Stimulated activated naive CD4-positive, alpha-beta T cell treated with Interleukin-2 at 50 U/mL for 16 hours (primary cell): ENCODE measurements at places on chromosomes 6 and 20.

DNA sequence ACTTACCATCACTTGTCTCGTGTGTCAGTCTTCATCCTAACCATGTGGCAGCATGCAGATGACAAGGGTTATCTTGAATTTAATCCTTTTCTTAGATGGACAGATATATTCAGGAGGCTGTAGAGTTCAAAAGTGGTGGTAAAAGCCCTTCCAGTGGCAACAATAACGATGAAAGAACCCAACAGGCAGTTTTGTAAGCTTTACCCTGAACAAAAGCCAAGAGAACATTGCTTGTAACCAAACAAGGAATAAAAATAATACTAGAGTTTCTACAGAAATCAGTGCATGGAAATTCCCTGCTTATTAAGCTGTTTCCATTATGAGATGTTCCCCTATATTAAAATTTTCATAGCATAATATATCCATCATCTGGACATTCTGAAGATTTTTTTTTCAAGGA, 69.7 kb downstream of the PDE7B start:
- DNase-seq = no peak

DNA sequence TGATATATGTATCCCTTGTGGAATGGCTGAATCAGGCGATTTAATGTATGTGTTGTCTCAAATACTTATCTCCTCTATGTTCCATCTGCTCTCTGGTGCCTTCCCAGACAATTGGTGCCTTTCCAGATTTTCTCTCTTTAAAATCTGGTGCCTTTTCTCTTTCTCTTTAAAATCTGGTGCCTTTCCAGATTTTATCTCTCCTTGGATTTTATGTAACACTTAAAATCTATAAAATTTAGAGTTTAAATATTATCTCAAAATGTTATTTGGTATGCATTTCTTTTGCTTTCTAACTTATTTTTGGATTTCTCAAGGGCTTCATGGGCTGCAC, 116.3 kb downstream of the KIF13A start:
- no peak for DNase-seq

- DNase-seq = peak; percentile 78
These were observed at the start of gene VARS1 for GRCh38 chr6:31795616-31796298. TSS of gene VARS1 (minus strand) at chr6:31795752. CDS start at chr6:31795217, 535 bp downstream.

DNA sequence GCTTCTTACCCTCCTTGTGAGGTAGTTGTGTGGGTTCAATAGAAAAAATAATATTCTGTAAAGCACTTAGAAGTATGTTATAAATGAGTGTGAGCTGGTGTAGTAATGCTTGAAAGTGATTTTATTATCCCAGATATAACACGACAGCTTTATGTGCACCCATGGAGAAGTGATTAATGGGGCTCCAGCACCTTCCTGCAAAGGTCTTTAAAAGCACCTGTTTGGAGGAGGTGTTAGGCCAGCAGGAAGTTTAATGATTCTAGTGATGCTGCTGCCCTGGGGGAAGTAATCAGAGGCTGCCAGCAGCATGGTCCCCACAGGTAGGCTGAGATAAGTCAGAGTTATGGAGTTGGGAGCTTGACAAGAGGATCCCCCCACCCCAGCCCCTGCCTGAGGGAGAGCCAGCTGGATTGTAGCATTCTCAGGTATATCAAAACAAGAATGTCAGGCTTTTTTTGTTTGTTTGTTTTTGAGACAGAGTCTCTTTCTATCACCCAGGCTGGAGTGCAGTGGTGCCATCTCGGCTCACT, 166.3 kb downstream of the PHACTR1 start:
- no peak for DNase-seq

GRCh38 chr20:21125072-21125848, 622 bp upstream of the KIZ start:
- no peak for DNase-seq

GRCh38 chr6:19070520-19070919, 683.4 kb downstream of the RNF144B start:
- no peak for DNase-seq

DNA sequence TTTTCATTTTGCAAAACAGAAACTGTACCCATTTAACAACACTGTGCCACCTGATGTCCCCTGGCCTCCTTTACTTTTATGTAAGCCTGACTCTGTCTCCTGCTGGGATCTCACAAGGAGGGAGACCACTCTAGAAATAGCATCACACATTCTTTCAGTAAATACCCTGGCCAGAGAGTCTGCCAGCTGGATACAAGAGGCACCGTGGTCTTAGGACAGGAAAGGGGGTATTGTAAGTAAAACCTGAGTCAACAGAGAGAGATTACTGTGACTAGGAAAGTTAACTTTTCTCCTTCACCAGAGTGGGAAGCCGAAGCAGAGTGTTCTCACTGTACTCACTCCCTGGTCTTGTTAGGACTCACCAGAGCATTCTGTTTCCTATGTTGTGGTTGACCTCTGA, 27.8 kb downstream of the CMTR1 start:
- no peak for DNase-seq

GRCh38 chr6:159062976-159063375, 18.2 kb upstream of the TAGAP start:
- DNase-seq = no peak

GRCh38 chr6:11021003-11021402, 23.1 kb downstream of the ELOVL2 start:
- no peak for DNase-seq

GRCh38 chr20:39835130-39835842, 853.8 kb downstream of the MAFB start:
- no peak for DNase-seq

DNA sequence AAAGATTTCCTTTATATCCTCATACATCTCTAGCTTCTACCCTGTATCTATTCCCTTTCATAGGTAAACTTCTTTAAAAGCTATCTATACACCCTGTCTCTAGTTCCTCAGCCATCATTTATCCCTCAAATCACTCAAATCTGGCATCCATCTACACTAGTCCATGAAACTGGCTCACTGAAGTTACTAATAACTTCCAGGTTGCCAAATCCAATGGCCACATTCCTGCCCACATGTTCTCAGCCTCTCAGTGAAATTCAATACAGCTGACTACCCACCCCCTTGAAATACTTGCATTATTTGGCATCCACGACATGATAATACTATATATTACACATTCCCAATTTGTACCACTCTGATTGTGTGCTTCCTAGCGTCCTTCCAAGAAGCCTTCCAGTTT, 8.7 kb downstream of the REPS1 start:
- no peak for DNase-seq

DNA sequence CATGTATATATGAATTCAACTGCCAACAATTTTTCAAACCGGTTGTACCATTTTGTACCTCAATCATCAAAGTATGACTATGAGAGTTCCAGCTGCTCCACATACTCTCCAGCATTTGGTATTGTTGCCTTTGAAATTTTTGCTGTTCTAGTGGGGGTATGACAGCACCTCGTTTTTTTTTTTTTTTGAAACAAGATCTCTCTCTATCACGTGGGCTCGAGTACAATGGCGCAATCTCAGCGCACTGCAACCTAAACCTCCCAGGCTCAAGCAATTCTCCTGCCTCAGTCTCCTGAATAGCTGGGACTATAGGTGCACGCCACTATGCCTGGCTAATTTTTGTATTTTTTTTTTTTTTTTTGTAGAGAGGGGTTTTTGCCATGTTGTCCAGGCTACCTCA, 144.7 kb upstream of the JARID2 start:
- no peak for DNase-seq

DNA sequence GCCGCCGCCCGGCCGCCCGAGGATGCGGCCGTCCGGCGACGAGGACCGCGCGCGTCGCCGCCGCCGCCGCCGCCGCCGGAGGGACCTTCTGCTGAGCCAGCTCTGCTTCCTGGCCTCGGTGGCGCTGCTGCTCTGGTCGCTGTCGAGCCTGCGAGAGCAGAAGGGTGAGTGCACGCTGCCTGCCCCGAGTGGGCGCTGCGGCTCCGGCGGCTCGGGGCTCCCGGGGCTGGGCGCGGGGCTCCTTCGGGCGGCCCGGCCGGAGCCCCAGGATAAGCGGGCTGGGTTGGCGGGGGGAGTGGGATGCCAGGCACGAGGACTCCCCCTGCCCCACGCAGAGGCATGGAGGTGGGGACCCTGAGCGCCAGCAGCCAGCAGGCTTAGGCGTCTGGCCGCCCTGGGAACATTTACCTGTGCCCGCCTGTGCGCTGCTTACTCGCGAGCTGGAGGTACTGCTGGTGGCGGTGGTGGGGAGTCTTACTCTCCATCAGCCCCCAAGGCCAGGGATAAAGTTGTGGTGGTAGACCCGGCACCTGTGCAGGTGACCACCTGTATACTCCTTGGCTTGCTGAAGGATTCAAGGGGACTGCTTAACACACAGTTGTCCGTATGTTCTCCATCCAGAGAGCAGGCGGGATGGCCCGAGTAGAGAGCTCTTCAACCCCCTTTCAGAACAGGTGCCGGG, 520 bp downstream of the SLC24A3 start:
- DNase-seq = no peak

DNA sequence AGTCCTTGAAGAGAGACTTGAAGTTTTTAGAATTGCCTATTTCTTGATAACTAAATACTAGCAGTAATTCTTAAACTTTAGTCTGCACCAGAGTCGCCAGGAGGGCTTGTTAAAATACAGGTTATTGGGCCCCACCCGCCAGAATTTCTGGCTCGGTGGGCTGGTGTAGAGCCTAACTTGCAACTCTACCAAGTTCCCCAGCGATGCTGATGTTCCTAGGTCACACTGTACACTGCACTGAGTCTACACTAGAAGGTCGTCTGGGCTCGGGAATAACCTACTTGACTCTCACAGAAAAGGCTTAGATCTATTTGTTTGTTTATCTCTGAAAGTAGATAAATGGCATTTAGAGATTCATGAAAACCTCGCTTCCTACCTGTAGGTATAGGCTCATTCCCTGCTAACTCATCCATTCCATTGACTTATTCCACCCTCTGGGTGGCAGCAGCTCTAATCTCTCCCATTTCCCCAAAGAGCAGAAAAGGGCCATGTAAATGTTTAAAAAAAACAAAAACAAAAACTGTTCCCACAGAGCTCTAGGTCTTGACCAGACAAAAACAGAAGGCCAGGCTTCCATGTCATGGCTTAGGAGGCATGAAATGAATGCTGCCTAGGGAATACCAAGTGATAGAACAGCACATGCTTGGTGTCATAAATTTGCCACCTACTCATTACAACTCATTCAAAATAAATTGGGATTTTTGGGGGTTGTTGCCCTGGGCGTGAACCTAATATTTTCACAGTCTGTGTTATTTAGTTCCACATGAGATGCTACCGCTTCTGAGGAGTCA, 292.1 kb downstream of the ADGB start:
- no peak for DNase-seq

- no peak for DNase-seq
These were observed 3.7 kb downstream of the COX4I2 start for GRCh38 chr20:31641391-31641790.

DNA sequence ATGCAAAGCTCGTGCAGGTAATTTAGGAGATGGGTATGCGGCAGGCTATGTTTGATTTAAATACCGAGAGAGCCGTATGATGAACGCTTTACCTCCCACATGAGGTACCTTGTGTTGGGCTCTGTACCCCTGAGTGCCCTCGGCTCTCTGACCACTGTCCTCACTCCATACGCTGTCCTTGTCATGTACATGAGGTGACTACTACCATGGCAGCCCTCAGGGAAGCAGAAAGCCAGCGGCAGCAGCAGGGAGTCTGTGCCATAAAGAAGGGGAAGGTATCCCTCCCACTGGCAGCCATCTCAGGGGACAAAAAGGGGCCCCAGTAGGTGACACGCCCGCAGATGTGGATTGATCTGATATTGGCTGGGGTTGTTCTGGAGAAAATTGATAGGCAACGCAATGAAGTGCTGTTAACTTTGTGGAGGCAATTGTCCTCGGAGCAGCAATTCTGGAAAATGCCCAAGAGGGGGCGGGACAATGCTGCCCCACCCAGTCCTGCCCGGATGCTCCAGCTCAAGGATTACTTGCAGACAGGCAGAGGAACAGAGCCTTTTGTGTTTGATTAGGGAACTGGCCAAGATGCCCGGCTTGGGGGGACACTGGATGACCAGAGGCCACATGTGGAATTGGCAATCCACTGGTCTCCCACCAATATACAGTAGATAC, 38.0 kb upstream of the HSF2 start:
- DNase-seq = no peak

DNA sequence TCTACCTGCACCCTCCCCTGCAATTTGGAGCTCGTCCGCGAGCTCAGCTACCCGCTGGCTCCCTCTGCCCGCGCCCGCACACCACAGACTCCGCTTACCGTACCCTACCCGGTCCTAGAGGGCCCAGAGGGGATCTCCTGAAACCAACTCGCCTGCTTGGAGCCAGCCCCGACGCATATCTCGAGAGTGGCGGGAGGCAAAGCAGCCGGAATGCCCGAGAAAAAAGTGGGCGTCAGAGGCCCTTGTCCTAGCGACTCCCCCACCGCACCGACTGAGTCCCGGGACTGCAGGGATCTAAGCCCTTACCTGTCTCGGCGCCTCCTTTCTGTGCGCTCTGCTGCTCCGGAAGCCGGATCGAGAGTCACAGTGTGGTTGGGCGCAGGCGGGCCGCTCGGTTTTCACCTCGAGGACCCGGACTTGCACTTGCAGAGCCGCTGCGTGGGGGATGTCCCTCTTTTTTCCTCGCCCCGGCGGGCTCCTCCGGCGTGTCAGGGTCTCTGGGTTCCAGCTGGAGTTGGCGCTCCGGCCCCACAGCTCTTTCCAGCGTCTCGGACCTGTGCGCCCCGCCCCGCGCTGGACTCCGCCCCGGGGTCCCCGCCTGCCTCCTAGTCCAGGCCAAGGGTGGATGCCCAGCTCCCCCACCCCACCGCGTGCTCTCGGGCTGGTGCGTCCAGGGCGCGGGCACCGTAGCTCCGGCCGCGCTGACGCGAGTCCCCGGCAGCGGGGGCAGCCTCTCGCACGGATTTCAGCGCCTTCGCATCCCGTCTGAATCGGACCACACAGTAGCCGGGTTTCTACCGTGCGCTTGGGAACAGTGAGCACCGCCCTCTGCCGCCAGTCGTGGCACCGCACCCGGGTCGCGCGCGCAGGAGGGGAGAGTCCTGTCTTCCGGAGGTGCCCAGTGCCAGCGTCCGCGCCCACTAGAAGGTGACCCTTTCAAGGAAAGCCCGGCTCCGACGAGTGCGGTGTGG, at the start of gene PROKR2:
PROKR2 (minus strand) TSS at position 767 of the 971 bp plus-strand sequence. CDS start 2,585 bp downstream, outside the sequence.
- no peak for DNase-seq

- no peak for DNase-seq
These were observed 289.9 kb downstream of the PLCB1 start for GRCh38 chr20:8421981-8422380.
